ENCODE measurements at places on chromosomes 5 and 9. TPM values are rescaled to one million over a fixed set of nuclear protein-coding genes. Genes with fewer than 3 reads are reported as not detected.
A peak's percentile ranks its signal among the peaks of the same experiment; 100 is the strongest.

DNA sequence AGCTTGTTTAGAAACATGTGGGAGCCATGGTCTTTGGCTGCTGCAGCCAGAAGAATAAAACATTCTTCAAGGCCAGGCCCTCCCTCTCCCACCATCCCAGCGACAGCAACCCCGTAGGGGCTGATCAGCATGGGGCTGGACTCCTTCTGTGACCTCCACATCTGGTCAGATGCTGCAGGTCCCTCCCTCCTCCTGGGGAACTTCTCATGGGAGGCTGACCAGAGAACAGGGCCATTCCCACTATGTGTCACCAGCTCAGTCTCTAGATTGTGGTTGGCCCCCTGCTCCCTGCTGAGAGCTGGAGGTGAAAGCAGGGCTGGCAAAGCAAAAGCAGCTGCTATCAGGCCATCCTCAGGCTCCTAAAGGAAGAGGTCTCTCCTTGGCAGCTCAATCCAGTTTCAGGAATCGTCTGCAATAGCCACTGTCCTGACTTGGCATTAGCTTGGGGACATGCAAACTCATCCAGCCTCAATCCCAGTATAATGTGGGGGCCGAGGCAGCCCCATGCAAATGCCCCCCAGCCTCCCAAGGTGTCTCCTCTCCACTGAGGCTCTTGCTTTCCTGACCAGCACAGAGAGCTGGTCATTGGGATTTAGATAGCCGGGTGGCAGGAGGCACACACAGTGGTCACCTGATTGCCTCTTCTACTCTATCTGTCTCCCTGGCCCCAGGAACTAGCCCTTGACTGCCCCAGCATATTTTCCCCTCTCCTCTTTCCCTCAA is 81.5 kb downstream of the NRG2 start:
- no peak for DNase-seq

DNA sequence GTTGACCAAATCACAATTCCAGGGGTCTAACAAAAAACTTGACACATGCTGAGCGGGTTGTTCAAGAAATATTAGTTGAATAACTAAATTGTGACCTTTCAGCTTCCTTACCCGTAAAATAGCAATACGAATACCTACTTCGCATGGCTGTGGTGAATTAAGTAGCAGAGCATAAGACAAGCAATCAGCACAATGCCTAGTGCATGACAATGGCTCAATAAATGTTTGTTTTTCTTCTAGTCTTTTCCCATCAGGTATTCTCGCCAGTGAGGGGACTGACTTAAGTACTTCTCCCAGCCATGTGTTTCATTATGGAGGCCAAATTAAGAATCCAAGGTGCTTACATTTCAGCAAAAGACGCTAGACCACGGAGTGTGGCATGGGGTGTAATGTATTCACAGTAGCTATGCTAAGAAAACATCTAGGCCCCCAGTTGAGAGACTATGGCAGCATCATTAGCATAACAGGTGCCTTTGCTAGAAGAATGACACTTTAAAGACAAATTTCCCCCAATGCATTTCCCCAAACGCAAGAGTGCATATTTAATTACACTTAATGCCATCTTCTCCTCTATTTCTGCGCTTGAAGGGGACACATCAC is 145.9 kb downstream of the ASTN2 start:
- peak; percentile 54 for DNase-seq

DNA sequence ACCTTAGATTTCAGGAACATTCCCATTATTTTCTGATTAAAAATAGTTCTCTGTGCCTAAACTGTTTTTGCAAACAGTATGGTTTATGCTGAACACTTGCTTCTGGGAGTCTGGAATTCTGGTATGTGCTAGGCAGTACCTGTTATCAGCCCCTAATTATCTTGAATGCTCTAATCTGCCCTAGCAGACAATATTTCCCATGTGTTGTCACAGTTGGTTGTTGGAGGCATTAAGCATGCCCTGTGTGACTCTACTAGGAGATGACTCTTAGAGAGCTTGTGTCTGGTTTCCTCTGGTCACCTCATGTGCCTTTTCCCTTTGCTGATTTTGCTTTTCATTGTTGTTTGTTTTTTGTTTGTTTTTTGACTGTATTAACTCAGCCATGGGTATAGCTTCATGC is 36.6 kb downstream of the UHRF2 start:
- DNase-seq = no peak

DNA sequence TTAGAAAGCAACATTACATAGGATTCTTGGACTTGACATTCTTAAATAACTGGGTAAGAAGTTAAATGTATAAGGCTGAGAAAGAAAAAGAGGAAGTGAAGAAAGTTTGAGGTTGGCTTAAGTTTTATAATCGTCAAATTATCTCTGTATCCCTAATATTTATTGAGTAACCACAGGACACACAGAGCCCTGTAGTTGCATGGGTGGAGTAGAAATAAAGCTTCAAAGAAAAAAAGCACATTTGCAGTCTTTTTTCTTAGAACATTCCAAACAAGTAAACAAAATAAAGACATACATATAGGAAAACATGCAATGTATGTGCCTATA is 137.0 kb downstream of the CCDC192 start:
- DNase-seq = no peak

- DNase-seq = no peak
Observed at GRCh38 chr5:50593681-50594080, 72.8 kb upstream of the PARP8 start.

Gene KIF20A
- total RNA-seq = 18.7 TPM

DNA sequence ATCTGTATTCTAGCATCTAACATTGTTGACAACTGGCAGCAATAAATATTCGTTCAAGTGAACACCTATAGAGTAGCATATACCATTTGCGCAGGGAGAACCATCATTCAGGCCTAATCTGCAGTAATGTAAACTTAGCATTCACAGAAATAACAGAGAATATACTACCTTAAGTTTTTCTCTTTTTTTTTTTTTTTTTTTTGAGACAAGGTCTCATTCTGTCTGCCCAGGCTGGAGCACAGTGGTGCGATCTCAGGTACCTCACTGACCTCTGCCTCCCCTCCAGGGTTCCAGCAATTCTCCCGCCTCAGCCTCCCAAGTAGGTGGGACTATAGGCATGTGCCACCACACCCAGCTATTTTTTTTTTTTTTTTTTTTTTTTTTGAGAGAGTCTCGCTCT is 12.1 kb downstream of the UBAP2 start:
- DNase-seq = no peak

GRCh38 chr5:135069016-135069770 is 35.2 kb upstream of the PITX1 start:
- DNase-seq = no peak

GRCh38 chr5:79663212-79663611 is 26.4 kb upstream of the CMYA5 start:
- no peak for DNase-seq

DNA sequence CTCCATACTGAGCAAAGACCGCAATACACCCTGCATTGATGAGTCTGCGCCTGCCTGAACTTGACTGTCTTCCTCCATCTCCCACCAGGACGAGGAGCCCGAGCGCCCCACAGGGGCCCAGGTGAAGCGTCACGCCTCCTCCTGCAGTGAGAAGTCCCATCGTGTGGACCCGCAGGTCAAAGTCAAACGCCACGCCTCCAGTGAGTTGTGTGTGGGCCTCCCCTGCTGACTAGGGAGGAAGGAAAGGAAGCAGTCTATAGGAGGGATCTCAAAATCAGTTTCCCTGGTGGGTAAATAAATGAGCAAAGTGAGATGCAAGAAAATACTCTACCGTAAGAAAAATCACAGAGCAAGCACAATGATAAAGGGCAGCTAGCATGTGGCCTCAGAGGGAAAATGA is 22.8 kb upstream of the GRPEL2 start:
- no peak for DNase-seq
